ENCODE measurements at places on chromosomes 16 and 17. TPM values are rescaled to one million over a fixed set of nuclear protein-coding genes. Genes with fewer than 3 reads are reported as not detected.

The LITAFD gene
- total RNA-seq: not detected

The TK1 gene
- total RNA-seq: 220 TPM

The CD79B gene
- total RNA-seq: 0.70 TPM

The FBXO39 gene
- total RNA-seq: not detected

The CCL16 gene
- not detected for total RNA-seq

The KIF2B gene
- total RNA-seq: not detected
